ENCODE measurements at places on chromosomes 5 and 9.

GRCh38 chr9:93345643-93346230 is 105.7 kb upstream of the FAM120A start:
- DNase-seq: no peak

GRCh38 chr9:138058181-138058580 is 180.6 kb downstream of the CACNA1B start:
- no peak for DNase-seq

DNA sequence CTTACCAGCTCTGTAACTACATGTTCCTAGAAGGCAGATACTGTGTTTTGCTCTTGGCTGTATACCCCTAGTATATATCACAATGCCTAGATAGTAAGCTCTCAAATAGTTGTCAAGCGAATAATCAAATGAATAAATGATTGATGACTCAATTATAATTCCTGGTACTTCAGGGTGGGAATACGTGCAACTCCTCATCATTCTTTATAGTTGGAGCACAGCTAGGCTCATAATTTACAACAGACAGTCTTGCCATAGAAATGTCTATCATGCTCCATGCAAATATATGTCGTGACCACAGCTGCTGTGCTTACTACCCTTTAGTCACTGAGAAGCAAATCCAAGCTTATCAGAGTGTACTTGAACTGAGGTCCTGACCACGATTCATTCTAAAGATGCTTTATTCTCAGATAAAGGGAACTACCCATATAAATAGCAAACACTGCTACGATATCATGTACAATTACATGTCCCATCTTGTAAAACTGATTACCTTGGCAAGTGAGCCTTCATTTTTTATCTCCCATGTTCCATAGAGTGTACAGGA is 52.1 kb downstream of the STRBP start:
- DNase-seq: no peak

DNA sequence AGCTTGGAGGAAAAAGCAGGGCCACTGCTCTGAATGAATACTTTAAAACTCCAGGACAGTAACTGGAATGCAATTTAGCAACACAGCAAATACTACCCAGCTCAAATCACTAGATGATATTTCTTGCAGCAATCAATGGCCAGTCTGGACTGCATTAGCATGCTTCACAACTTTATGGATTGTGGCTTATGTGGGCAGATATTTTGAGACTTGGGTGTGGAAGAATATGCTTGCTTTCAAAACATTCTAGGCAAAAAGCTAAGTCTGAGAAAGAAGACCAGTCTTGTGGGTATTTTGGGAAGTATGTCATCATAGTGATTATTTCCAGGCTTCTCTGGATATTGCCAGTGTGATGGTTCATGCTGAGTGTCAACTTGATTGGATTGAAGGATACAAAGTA is 3.1 kb downstream of the RANBP3L start:
- DNase-seq: no peak

- no peak for DNase-seq
Measured at GRCh38 chr5:117414926-117415325, 840.3 kb upstream of the SEMA6A start.

DNA sequence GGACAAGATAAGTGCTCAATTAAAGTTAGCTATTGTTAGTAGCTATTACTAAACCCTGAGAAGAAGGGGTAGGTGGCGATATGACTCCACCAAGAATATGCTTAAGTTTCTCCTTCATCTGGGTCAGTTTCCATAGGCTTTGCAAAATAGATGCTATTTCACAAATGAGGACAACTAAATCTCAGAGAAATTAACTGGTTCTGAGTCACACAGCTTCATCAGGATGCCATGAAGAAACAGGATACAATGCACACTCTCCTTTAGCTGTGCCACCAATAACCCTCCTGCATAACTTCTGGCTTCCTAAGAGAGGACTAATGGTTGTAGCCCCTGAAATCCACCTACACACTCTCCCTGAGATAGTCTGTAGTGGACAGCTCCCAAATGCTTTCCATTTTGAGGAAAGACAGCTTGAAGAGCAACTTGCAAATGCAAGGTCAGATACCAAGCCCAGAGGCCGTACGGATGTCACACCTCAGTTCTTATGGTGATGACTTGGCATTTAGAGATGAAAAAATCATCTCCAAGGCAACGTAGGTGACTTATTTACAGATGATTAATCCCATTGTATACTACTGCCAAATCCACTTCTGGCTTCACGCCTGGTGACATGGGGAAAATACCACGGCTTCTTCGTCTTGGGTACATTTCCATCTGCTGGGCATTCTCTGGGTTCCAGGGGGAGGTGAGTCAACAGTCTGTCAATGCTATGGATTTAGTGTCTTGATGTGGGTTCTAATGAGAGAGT is 251.4 kb upstream of the IL12B start:
- peak; percentile 59 for DNase-seq

DNA sequence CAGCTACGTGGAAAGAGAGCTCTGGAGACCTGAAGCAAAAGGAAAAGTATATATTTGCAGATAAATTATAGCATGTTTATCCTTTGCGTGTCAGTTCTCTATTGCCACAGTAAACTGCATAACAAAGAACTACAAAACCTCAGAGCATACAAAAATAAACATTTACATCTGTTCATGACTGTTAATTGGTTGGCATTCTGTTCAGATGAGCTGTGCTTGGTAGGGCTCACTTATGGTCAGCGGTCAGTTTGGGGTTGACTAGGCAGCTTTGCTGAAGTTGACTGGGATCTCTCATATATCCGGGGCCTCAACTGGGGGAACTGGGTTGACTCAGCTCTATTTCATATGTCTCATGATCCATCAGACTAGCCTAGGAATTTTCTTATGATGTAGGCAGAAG is 257.7 kb downstream of the TLE1 start:
- DNase-seq: no peak

GRCh38 chr9:134477342-134477925 is 151.2 kb downstream of the RXRA start:
- DNase-seq: peak; percentile 87

GRCh38 chr9:14434971-14435718 is 121.2 kb upstream of the NFIB start:
- DNase-seq: no peak

GRCh38 chr5:77990020-77990419 is 213.9 kb upstream of the TBCA start:
- no peak for DNase-seq

DNA sequence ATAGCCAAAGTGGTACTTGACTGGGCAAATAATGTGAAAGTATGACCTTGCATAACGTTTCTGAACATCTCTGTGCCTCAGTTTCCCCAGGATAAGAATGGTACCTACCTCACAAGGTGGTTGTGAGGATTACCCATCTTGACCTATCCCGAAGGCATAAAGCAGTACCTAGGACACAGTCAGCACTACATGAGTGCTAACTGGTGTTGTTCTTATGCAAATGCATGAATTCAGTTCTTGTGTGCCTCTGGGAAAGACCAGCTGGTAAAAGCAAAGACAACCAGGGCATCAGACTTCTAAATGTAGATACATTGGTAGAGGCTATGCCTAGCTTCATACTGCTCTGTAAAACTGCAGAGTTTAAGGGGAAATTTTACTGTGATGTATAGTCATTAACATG is 21.8 kb upstream of the TMEM252 start:
- no peak for DNase-seq

- no peak for DNase-seq
Measured at GRCh38 chr5:72194846-72195245, 87.6 kb downstream of the MAP1B start.

DNA sequence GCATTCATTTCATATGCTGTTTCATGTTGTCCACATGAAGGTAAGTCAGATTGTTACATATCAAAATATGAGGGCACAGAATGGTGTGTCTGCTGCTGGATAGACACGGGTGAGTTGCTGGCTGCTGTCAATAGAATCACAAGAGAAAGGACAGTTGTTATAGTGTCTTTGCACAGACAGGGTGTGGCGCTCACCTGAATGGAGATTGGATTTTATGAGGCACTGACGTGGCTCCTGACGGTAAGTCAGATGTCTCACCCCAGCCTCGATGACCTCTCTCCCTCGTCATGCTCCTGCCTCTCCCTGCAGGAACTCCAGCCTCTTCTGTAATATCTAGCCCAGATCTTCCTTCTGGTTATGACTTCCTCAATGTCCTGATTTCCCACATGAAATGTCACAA is 75.4 kb upstream of the SELENOP start:
- DNase-seq: no peak

DNA sequence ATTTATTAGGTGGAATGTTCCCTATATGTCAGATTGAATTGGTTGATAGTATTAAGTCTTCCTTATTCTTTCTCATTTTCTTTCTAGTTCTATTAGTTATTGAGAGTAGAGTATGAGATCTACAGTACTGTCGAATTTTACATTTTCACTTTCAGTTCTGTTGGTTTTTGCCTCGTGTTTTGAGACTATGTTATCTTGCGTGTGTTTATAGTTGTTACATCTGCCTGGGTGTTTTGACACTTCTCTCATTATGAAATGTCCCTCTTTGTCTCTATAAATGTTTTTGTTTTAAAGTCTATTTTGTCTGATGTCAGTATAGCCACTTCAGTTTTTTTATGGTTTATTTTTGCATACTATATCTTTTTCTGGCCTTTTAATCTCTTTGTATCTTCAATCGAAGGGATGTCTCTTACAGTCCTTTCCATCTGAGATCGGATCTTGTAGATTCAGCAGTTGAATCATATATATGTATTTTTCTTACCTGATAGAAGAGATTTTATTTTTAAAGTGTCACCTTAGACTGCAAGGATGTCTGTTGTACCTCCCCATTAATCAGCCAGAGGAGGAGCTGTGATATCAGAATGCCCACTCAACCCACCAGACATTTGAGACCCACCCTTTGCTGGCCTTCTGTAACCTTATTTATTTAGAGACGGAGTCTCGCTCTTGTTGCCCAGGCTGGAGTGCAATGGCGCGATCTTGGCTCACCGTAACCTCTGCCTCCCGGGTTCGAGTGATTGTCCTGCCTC is 20.7 kb downstream of the EHMT1 start:
- DNase-seq: no peak

DNA sequence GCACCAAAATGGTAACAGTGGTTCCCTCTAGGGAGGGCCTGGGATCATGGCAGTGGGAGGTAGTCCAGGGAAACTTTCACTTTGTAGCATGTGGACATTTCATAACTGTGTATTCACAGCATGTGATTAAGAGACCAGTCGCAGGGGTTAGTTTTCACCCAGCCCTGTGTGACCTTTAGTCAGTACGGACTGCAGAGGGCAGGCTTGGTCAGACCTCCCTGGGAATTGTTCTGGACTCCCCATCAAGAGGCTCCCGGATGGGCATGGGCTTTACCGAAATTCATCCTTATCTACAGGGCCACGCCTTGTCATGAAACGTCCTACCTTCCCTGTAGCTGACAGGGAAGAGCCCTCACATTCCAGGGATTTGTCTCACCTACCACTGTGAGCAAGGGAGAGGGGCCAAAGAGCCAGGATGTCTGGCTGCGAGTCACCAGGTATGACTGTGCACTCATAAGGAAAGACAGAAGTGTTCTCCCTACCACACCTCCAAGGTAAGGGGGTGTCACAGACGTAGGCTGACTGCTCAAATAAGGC is 19.9 kb downstream of the GPX3 start:
- DNase-seq: no peak

DNA sequence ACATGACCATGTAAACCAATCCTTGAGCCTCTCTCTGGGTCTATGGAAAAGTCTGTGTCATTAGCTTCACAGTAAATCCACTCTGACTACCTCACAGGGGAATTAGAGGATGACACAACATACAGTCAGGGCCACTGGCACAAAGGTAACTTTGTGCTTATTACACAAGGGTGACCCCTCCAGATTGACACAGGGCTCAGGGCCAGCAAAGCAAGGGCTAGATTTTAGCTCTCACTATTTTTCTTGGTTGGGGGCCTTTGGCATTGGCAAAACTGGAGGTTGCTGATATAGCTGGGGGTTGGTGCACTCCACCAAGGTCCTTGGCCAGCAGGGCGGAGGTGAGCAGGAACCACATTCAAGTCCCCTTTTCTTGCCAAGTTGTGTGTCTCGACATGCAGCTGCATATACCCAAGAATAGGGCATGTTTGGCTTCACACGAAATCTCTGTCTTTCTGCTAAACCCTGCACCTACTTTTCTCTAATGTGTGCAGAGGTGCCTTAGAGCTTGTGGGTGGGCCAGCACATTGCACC is 15.2 kb upstream of the OSMR start:
- no peak for DNase-seq
